ENCODE measurements at places on chromosomes 6 and 20.

- peak; percentile 70 for DNase-seq
Observed at GRCh38 chr6:129104131-129104530, 221.2 kb downstream of the LAMA2 start.

DNA sequence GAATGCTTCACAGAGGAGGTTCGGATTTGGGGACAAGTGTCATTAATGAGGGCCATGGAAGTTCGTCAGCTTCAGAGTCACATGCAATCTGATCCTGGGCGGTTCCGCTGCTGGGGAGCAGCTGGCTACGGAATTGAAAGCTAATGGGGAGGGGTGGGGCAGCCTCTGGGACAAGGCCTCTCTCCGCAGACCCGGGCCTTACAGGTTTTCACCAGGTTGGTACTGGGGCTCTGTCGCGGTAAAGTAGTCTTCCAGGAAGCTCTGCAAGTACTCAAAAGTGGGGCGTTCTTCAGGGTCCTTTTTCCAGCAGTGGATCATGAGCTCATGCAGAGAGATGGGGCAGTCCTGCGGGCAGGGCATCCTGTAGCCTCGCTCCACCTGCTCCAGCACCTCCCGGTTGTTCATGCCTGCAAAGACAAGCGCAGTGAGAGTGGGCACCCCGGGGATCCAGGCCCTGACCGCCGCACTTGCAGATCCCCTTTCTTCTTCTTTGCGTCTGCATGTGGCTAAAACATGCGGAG is 55.9 kb upstream of the TRAF3IP2 start:
- DNase-seq = no peak

GRCh38 chr6:158557927-158558326 is 2.0 kb upstream of the TMEM181 start:
- no peak for DNase-seq

- DNase-seq = no peak
Observed at GRCh38 chr6:166308033-166308768, at the start of gene PRR18. PRR18 (minus strand) TSS chr6:166308392; CDS start chr6:166308142, 250 bp downstream.

- peak; percentile 42 for DNase-seq
Observed at GRCh38 chr6:82205930-82206392, 41.6 kb downstream of the IBTK start.

DNA sequence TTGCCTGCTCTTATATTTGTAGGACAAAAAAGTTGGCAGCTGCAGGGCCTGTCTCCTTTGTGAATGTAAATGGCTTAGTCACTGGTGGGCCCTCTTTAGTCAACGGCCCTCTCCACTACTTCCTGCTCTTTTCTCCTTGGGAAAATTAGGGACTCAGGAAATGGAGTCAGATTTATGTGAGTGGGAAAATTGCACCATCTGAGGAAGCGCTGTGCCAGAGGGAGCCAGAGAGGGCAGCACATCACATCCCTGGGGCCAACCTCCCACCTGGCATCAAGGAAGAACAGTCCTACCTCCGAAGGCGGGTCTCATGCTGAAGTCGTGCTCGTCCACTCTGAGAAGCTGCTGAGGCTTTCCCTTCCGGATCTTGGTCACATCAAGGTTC is 15.6 kb downstream of the GABRR2 start:
- peak; percentile 8 for DNase-seq

DNA sequence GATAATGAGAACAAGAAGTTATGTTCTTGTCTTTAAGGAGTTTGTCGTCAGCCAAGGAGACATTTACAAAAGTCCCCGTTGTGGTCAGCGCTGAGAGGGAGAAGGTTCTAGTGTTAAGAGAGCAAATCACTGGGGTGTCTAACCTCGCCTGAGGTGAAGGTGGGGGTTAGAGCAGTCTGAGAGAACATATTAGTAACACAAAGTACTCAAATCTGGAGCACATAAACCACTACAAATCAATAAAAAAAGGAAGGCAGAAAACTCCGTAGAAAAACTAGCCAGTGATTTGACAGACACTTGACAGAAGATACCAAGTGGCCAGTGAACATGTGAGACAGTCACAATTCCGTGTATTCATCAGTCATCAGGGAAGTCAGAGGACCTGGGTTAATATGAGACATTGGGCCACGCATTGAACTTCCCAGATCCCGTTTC is 45.4 kb downstream of the CDS2 start:
- no peak for DNase-seq

GRCh38 chr20:38692436-38693411 is 31.6 kb upstream of the SLC32A1 start:
- peak; percentile 62 for DNase-seq

- DNase-seq = no peak
Observed at GRCh38 chr6:27156874-27157458, 90.5 kb upstream of the PRSS16 start.

GRCh38 chr6:74964871-74965441 is 240.9 kb downstream of the COL12A1 start:
- DNase-seq = no peak

- DNase-seq = no peak
Observed at GRCh38 chr6:53139841-53140413, 8.7 kb downstream of the GCM1 start.

DNA sequence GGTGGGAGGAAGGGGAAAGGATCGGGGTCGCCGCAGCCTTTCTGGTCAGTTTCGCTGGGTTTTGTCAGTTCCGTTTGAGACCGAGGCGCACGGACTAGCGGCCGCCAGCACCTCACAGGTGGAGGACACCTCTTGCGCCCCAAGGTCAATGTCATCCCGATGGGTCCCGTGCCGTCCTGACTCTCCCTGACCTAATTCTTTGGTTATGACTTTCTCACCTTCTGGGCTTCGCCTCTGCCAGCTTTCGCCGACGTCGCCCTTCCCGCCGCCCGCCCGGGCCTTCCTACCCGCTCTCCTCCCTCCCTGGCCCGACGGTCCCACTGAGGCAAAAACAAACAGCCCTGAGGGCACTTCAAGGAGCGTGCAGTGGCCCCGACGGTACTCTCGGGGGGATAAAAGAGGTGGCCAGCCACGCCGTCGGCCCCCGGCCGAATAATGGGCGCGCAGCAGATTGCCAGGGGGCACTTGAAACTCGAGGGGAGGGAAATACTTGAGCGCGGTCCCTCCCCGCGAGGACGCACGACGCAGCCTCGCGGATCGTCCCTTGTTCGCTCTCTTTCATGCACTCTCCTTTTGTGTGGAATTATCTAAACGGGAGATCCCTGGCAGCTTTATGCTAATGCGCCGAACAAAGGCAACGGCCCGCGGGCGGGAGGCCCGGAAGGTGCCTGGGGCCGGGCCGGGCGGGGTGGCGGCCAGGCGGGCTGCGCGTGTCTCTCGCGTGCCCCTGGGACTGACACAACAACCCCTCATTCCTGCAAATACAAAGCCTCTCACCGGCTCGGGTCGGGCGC is 3.9 kb upstream of the INSM1 start:
- no peak for DNase-seq

DNA sequence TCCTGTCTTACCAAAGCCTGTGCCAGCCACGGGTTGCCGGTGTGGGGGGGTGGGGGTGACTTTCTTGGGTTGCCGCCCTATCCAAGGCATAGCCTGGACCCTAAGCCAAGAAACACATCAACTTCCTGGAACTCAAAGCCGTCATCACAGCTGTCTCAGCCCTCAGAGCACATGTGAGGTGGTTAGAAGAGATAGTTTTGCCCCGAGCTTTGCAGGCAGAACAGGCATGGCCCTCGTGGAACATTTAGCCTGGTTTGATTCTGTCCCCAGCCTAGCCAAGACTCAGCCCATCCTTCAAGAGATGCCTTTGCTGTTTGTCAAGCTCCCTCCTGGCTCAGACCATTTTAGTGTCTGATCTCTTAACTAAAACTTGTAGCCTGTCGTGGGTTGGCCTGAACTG is 64.9 kb downstream of the RREB1 start:
- peak; percentile 79 for DNase-seq

- DNase-seq = no peak
Observed at GRCh38 chr6:161367472-161367871, 93.6 kb upstream of the AGPAT4 start.

DNA sequence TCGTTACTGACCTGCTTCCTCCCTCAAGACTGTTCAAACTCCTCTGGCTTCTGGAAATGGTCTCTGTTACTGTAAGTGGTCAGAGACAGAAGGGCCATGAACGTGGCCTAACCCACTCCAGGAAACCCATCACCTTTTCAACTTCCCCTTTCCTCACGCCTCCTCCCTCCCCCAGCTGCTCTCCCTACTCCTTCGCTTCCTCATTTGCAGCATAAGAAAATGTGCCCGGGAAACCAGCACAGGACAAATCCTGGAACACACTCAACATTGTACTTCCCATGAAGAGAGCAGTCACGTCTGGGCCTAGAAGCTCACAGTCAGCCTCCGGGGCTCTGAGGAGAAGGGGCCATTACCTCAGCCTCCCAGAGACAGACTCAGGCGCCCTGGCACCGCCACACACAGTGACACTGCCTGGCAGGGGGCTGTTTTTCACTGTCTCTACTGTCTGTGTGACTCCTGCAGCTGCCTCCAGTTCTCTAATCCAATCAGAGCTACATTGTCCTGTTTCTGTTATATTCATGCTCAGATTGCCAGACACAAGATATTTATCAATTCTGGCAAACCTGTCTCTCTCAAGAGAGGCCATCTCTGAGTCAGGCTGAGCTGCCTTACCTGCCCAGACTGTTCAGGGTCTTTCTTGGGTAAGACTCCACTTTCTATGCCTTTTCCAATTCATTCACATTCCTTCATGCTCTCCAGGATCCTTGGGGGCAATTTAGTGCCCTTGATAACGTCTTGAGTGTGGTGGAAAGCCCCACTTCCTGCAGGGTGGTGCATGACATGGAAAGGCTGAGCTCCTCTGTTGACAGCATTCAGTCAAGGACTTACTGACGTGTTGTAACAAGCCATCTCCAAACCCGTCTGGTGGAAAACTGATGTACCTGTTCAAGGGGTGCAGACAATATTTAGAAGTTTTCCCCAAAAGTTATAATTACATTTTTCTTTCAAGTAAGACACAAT is 242.2 kb downstream of the HIVEP2 start:
- DNase-seq = no peak

DNA sequence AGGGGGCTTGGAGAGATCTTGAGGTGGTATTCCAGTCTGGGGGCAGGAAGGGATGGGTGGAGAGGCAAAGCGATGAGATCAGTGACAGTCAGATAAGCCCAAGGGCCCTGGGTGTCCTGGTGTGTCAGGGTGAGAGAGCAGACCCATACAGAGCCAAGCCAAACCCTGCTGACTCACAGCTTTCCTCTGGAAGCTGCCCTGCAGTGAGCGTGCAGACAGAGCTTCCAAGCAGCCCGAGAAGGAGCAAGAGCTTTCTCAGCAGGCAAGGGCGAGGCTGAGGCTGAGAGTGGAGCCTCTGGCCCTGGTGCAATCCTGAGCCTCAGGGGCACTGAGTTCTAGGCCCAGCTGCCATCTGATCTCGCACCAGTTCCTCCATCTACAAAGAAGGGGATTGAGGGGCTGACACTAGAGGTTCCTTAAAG is 91.1 kb upstream of the HIVEP1 start:
- DNase-seq = peak; percentile 97

- no peak for DNase-seq
Observed at GRCh38 chr6:110221738-110222137, 41.5 kb downstream of the CDC40 start.

GRCh38 chr20:8656335-8656734 is 412.6 kb upstream of the PLCB4 start:
- DNase-seq = peak; percentile 37

DNA sequence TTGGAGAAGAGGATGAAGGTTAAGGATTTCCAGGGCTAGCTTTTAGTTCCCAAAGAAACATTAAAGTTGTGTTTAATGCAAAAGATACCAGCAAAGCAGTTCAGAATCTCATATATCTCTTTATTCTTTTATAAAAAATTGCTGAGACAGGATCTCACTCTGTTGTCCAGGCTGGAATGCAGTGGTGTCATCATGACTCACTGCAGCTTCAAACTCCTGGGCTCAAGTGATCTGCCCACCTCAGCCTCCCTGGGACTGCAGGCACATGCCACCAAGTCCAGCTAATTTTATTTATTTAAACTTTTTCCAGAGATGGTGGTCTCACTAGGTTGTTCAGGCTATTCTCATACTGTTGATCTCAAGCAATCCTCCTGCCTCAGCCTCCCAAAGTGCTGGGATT is 41.1 kb upstream of the CAP2 start:
- peak; percentile 76 for DNase-seq

DNA sequence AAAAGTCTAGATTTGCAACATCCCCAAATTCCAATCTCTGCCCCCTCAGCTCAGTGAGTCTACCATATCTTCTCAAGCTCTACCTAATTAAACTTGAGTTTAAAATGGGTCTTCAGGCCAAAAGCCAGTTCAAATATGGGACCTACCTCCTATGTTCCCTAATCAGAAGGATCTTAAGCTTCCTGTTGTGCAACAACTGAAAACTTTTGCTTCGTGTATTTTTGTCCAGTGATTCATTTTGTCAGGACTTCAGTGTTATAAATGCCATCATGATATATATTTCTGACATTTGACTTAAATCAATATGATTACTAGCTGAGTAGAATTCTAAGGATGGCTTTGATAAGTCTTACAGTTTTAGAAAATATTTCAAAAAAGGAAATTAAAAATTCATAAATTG is 622.6 kb upstream of the PTCHD4 start:
- no peak for DNase-seq

GRCh38 chr6:119739769-119740168 is 390.2 kb upstream of the MAN1A1 start:
- no peak for DNase-seq

- DNase-seq = peak; percentile 4
Observed at GRCh38 chr6:28587746-28588075, 62.0 kb downstream of the GPX5 start.

- DNase-seq = no peak
Observed at GRCh38 chr6:113558431-113558830, 298.7 kb upstream of the MARCKS start.

DNA sequence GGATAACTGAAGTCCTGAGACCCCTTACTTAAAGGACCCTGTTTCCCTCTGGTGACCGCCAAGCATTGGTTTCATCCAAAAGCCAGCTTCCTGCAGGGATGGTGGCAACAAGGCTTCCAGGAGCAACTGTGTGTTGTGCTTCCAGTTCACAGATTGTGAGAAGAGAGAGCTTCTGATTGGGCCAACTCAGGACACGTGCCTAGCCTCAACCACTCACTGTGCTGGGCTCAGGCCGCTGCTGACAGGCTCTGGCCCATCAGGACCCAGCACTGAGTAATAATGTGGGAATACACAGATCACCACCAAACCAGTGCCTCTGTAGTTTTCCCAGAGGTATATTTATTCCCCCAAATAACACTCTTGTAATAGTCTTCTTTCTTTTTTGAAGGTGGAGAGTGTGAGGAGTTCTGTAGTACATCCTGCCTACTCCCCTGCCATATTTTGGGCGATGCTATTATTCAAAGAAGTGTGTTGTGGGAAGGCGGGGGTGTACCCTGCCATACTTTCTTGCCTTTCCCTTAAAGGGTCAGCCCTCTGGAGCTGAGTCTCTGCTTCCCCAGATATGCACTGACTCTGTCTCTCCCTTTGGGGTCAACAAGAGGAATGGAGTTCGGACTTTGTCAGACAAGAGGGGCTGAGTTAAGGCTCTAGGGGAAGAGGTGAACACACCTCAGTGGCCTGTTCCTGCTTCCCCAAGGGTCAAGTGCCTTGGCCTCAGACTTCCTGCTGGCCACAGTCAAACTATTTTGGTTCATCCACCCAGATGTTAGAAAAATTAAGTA is 23.2 kb downstream of the PPP1R16B start:
- DNase-seq = no peak
